Activated T-helper 17 cell treated with anti-CD3 and anti-CD28 coated beads, Interleukin-2, amount 50 U/mL, for 72 hours (primary cell): ENCODE measurements at places on chromosomes 4 and X.
A peak's percentile ranks its signal among the peaks of the same experiment; 100 is the strongest.

GRCh38 chrX:79400623-79401022 lies 33.5 kb upstream of the ITM2A start:
- peak overlapping the region; percentile 23 for H3K4me3 ChIP-seq
- no peaks in the 10 kb centered on the region for H3K4me1 ChIP-seq
- H3K27ac ChIP-seq: no peak overlapping the region
- H3K36me3 ChIP-seq: no peaks in the 10 kb centered on the region
- no peaks in the 10 kb centered on the region for H3K27me3 ChIP-seq

GRCh38 chr4:182699795-182700194 lies 217.4 kb downstream of the DCTD start:
- no peak for ATAC-seq
- no peak overlapping the region for H3K27ac ChIP-seq
- H3K4me1 ChIP-seq: no peaks in the 10 kb centered on the region
- peaks cover 3% of the 10 kb centered on the region for H3K27me3 ChIP-seq
- H3K36me3 ChIP-seq: no peaks in the 10 kb centered on the region
- no peak overlapping the region for H3K4me3 ChIP-seq

DNA sequence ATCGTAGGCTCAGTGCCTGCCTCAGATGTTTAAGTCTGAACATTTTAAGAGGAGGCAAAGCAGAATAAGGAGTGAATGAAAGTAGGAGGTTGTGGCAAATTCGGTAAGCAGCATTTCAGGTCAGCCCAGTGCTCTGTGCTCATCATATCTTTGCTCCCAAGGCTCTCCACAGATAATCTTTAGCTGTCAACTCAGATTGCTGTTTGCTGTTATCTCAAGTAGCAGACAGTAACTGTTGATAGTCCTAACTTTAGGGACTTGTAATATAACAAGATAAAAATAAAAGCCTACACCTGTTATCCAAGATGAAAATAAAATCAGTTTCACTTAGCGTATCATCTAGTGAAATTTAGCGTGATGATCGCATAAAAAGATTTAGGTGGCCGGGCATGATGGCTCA lies 18.6 kb upstream of the CLTRN start:
- peaks cover 8% of the 10 kb centered on the region for H3K36me3 ChIP-seq
- H3K4me3 ChIP-seq: no peak overlapping the region
- ATAC-seq: no peak
- H3K4me1 ChIP-seq: peaks cover 9% of the 10 kb centered on the region

DNA sequence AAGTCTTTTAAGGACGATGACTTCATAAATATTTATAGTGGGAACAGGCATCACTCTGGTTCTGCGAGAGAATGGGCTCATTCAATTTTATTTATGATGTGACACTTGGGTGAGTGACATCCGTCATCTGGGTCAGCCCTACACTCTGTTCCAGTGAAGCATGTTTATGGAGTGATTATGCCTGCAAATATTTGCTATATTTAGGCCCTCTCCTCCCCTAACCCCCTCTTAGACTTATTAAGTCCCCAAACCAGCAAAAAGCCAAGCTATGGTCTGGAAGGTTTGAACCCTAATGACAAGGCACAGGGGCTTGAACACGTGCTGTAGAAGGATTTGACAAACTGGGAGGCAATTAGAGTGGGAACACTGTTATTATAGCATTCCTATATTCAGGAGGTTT lies 55.9 kb downstream of the C4orf51 start:
- no peak for ATAC-seq
- no peaks in the 10 kb centered on the region for H3K27me3 ChIP-seq
- no peak overlapping the region for H3K27ac ChIP-seq
- H3K4me1 ChIP-seq: peaks cover 20% of the 10 kb centered on the region
- no peaks in the 10 kb centered on the region for H3K36me3 ChIP-seq
